ENCODE measurements at places on chromosomes 2 and 18.

DNA sequence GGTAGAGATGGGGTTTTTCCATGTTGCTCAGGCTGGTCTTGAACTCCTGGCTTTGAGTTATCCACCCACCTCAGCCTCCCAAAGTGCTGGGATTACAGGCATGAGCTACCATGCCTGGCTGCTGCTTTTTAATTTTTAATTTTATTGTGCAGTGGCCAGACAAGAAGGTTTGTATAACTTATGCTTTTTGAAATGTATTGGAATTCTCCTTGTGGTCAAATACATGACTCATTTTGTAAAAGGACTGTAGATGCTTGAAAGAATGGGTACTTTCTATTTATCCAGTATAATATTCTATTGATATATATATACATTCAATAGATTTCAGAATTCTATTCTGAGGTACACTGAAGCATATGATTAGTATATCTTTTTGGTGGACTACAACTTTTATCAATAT lies 82.6 kb upstream of the ST3GAL5 start:
- DNase-seq: no peak

DNA sequence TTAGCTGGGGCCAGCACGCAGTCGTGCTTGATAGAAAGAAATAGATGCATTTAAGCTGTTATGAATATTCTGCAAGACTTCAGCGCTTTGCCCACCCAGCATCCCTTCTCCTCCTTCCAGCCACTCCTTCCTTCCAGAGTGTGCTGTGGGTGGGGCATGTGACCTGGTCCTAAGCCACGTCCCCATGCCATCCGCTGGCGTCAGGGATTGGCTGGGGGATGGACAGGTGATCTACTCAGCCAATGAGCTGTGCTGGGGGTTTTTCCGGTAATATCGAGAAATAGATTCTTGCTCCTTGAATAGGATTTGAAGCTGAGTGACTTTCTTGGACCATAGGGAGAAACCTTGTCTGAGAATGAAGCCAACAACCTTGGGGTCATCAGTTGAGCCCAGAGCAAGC lies 4.8 kb upstream of the ZAP70 start:
- DNase-seq: no peak

DNA sequence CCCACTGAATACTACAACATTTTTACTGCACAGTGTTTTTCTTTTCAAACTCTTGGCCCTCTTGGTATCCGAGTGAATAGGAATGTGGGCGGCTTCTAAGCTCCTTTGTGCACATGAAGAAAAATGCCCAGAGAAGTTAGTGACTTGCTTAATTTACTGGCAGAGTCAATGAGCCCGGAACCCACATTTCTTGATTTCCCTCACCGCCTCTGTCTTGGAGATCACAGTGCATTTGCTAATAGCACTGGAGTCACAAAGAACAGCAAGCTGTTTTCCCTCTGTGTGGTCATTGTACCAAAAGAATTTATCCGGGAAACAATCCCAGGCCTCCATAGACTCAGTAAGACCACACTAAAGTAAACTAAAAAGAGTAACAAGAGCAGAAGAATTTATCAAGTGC lies 18.9 kb downstream of the STON1 start:
- DNase-seq: no peak

- no peak for DNase-seq
Measured at GRCh38 chr2:101080211-101081068, 70.7 kb downstream of the TBC1D8 start.

DNA sequence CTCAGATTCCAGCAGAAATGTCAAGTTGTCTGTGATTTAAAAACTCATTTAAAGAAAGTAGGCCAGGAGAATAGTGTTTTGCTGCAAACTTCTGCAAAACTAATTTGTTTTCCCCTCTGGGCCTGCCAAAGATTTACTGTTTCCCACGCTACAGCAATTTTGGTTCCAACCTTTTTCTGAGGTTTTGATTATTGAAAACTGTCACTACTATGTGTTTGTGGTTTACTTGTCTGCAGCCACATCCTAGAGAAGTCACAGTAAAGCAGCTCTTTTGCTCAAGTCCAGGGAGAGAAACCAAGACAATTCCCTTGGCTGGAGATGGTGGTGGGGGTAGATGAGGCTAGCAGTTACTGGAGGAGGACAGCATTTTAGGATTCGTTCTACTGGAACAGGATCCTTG lies 12.8 kb downstream of the IL1R2 start:
- DNase-seq: no peak

- no peak for DNase-seq
Measured at GRCh38 chr2:229101314-229101713, 169.8 kb downstream of the PID1 start.

- no peak for DNase-seq
Measured at GRCh38 chr2:128384956-128385355, 66.3 kb upstream of the HS6ST1 start.

DNA sequence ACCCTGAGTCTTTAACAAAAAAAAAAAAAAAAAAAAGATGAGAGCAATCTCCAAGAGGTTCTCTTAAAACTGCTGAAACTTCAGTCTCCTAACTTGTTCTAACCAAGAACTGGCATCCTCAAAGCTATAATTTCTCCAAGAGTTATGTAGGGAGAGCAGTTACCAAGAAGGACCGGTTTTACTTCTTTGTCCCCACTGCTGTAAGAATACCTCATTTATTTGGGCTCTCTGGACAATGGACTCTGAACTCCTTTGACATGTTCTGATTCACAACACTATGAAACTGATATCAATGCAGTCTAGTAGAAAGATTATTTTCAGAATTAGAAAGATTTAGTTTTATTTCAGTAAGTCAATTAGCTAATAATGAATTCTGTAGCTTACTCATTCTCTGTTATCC lies 84.5 kb upstream of the DTNB start:
- DNase-seq: no peak

- peak; percentile 85 for DNase-seq
Measured at GRCh38 chr2:19072161-19072560, 286.3 kb downstream of the OSR1 start.

- DNase-seq: no peak
Measured at GRCh38 chr18:56148373-56148772, 490.0 kb downstream of the TXNL1 start.

DNA sequence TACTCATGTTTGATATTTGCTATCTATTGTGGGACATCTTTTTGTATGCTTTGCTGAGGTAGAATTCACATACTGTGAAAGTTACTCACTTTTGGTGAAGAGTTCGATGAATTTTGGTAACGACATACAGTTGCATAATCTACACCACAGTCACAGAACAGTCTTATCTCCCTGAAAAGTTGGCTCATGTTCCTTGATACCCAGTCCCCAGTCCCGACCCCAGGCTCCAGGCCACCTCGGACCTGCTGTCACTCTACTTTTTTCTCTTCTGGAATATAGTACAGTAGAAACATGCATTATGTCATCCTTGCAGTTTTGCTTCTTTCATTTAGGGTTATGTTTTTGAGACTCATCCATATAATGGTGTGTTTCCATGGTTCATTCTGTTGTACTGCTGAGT lies 191.7 kb downstream of the FAM210A start:
- no peak for DNase-seq

- no peak for DNase-seq
Measured at GRCh38 chr2:233481368-233482142, 85.0 kb downstream of the USP40 start.

DNA sequence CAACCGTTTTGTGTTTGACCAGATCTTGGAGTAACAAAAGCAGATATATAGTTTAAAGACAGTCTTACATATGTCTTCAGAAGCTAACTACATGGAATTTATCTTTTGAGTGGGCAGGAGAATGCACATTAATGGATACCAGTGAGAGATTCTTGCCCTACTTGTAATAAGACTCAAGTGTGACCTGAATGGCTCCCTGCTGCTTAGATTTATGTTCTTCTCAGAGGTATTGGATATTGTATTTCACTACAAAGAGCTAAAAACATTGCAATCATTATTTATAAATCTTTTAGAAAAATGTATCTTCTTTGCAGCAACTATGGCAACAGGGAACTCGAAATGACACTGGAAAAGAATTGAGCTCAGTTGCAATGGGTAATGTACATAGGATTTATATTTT lies 227.7 kb downstream of the LRRTM4 start:
- DNase-seq: no peak

DNA sequence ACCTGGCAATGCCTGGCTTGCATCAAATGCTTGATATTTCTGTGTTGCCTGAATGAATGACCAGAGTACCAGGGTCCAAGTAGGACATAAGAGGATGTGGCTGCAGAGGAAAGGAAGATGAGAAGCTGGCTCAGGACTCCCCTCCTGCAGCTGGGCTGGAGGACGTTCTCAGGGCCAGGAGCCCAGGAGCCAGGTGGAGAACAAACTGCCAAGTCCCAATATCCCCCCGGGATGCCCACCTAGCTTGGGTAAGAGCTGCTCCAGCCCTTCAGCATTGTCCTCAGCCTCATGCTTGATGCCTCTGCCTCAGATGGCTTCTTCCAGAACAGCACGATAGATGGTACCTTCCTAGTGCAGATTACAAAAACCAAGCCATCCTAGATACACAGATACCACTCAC lies 8.6 kb upstream of the ATP6V1B1 start:
- DNase-seq: no peak

DNA sequence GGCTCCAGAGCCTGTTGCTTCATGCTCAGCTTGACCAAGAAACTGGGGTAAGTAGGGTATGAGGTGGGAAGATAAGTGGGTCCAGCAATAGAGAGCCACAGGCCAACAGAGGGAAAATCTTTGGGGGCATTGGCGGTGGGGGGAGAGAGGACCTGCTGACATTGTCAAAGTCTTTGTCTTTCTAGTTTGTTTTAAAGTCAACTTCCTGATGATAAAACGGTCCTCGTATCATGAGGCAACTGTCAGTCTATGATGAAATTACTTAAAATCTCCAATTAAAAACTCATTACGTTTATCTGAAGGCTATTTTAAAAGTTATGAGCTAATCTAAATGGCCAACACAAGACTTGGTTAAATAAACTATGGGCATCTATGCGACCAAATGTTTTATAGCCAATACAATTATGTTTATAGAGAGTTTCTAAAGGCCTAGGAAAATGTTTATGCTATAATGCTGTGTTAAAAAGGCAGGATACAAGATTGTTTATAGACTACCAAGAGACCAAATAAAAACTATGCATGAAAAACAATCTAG lies 84.4 kb upstream of the CD28 start:
- no peak for DNase-seq

GRCh38 chr2:177759443-177759842 lies 313.1 kb downstream of the PDE11A start:
- DNase-seq: no peak

GRCh38 chr18:44986933-44987332 lies 306.2 kb downstream of the SETBP1 start:
- DNase-seq: no peak

DNA sequence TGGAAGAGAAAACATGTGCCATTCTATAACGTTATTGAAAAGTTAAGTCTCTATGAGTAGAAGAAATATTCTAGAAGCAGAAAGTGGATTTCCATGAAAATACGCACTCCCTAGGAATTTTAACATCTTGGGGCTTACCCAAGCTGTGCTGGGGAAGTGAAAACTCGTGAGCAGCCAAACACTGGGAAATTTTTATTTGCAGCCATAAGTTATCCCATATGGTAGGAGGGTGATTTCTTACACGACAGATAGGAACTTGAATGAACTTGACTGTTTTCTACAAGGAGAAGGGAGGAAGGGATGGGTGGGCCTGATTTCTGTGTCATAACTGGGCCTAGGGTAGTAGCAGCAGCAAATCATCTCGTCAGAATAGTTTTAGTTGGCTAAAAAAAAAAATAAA lies 272.6 kb downstream of the ETAA1 start:
- no peak for DNase-seq

DNA sequence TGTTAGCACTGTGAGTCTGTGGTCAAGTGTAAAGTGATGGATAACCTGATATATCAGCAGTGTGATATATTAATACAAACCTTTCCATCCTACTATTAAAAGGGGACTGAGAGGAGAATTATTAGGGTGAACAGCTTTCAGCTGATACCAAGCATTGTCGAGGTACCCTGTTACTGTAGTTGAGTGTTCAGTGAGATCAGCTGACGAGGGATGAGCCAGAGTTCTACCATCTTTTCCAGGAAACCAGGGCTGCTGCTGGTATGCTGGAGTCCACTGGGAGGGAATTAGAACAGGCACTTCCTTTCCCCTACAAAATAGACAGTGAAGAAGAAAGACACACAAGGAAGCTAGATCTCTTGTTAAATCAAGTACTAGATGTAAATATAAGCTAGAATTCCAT lies 408 bp downstream of the IL18RAP start:
- DNase-seq: peak; percentile 39

DNA sequence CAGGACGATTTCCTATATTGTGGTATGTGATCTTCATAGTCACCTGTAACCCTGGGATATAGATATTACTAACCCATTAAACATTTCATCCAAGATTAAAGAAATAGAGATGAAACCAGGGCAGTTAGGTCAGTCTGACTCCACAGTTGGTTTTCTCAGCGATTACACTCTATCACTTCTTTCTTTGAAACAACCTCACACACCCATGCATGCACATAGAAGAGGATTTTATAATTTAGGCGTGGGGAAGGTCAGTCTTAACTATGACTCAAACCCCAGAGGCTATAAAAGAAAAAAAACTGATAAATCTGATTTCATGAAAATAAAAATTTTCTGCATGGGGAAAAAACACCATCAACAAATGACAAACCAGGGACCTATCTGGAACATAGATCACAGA lies 54.2 kb downstream of the BCL2 start:
- no peak for DNase-seq

DNA sequence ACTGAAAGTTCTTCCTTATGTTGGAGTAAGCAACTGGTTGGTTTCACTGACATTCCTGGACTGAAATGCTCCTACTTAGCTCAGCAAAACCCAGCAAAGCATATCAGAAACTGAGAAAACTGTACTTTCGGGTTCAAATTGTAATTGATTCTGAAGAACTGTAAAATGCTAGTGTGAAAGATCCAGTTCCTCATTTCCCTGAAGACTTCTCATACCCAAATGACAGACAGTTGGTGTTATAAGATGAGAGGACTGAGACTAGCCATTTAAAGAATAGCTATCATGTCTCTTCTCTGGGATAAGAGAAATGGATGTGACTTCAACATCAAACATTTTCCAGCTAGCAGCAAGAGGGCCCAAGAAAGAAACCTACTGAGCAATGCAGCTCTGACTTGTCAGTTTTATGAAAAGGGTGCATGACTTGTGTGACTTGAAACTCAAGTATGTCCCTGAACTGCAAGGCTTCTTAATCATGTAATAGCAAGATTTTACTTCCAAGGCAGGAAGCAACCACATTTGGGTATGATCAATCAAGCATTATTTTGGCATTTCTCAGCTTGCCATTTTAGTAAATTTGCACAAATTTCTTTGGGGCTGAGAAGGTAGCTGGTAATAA lies 420.3 kb upstream of the MMADHC start:
- DNase-seq: no peak

DNA sequence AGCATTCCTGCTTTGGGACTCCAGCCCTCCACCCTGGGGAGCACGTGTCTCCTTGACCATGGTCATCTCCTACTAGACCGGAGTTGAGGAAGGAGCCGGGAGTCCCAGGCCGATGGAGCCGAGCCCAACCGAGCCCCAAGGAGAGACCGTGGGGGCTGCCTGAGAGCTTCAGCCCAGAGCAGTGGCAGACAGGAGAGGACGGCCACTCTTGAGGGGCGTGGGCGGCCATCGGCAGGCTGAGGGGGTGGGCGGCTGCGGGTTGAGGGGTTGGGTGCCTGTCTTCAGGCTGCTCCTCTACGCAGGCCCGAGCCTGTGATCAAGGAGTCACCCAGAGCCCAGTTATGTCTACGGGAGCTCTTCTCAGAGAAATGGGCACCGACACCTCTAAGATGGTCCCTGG lies 158.7 kb downstream of the PXDN start:
- no peak for DNase-seq

Measured in esophagus muscularis mucosa (tissue), 4 donors.